IMR-90 (cell line): ENCODE measurements at places on chromosomes 1 and 21. TPM values are rescaled to one million over a fixed set of nuclear protein-coding genes. Genes with fewer than 3 reads are reported as not detected.

SORT1 gene
- 16.7 and 18.9 TPM in 2 replicates for total RNA-seq

PLA2G5 gene
- total RNA-seq: not detected in 2 replicates

PLXNA2 gene
- 0.56 and 0.72 TPM in 2 replicates for total RNA-seq

LCE1D gene
- not detected in 2 replicates for total RNA-seq

LDLRAP1 gene
- 3.6 and 4.5 TPM in 2 replicates for total RNA-seq

SYDE2 gene
- total RNA-seq: 10.0 and 11.7 TPM in 2 replicates

COL8A2 gene
- 0.54 and 0.56 TPM in 2 replicates for total RNA-seq

EBNA1BP2 gene
- total RNA-seq: 135 and 173 TPM in 2 replicates

DMBX1 gene
- not detected in 2 replicates for total RNA-seq

GPR61 gene
- under 0.01 TPM in 1 of 2 replicates, not detected in the other for total RNA-seq

CFAP141 gene
- total RNA-seq: not detected in 2 replicates

TOE1 gene
- 18.6 and 18.9 TPM in 2 replicates for total RNA-seq

NUF2 gene
- total RNA-seq: 18.5 and 23.6 TPM in 2 replicates

PLEKHG5 gene
- 4.8 and 5.0 TPM in 2 replicates for total RNA-seq

SLFNL1 gene
- under 0.01 TPM in 2 replicates for total RNA-seq

ATP5PB gene
- total RNA-seq: 234 and 382 TPM in 2 replicates

SSX2IP gene
- 13.4 and 22.8 TPM in 2 replicates for total RNA-seq

PSEN2 gene
- 20.0 and 24.4 TPM in 2 replicates for total RNA-seq

C4BPB gene
- not detected in 2 replicates for total RNA-seq

CD48 gene
- total RNA-seq: not detected in 2 replicates

SDC3 gene
- total RNA-seq: 13.1 and 14.2 TPM in 2 replicates

KCNA2 gene
- total RNA-seq: under 0.01 TPM in 1 of 2 replicates, not detected in the other

USP21 gene
- 3.3 and 6.3 TPM in 2 replicates for total RNA-seq

SPRR1A gene
- not detected in 2 replicates for total RNA-seq

MAD2L2 gene
- 44.6 and 47.5 TPM in 2 replicates for total RNA-seq

HIVEP3 gene
- total RNA-seq: 1.1 and 1.4 TPM in 2 replicates

USH2A gene
- under 0.01 TPM in 2 replicates for total RNA-seq

SLC9C2 gene
- total RNA-seq: not detected in 2 replicates

TNFRSF9 gene
- 0.56 and 0.72 TPM in 2 replicates for total RNA-seq

TTC34 gene
- under 0.01 TPM in 2 replicates for total RNA-seq

PADI4 gene
- not detected in 2 replicates for total RNA-seq

BRINP2 gene
- not detected in 2 replicates for total RNA-seq
